Progenitor cell of endocrine pancreas (in vitro differentiated cells): ENCODE measurements at places on chromosomes 4 and X. TPM values are rescaled to one million over a fixed set of nuclear protein-coding genes. Genes with fewer than 3 reads are reported as not detected.

FDCSP gene
- not detected in 2 replicates for total RNA-seq

FABP2 gene
- total RNA-seq, result not detected in 2 replicates

- H3K27ac ChIP-seq, result no peak within 1 kb of the TSS
- H3K27me3 ChIP-seq, result peaks cover 84% of the 10 kb centered on the region
- H3K4me3 ChIP-seq, result peak within 1 kb of the TSS; percentile 65
- DNase-seq, result no peak
Measured at GRCh38 chr4:15778289-15779241, at the start of gene CD38. Gene CD38 (plus strand): TSS chr4:15778328. CDS start chr4:15778415, 87 bp downstream.

- no peaks in the 10 kb centered on the region for H3K27me3 ChIP-seq
- no peaks in the 10 kb centered on the region for H3K4me1 ChIP-seq
- H3K36me3 ChIP-seq, result no peaks in the 10 kb centered on the region
Measured at GRCh38 chrX:73876911-73877310, 313.9 kb downstream of the CHIC1 start.

GRCh38 chr4:55910140-55910539 is 38.6 kb upstream of the CEP135 start:
- H3K4me3 ChIP-seq, result no peak overlapping the region
- H3K4me1 ChIP-seq, result no peaks in the 10 kb centered on the region
- no peak for DNase-seq
- no peak overlapping the region for H3K27ac ChIP-seq
- no peaks in the 10 kb centered on the region for H3K36me3 ChIP-seq
- no peaks in the 10 kb centered on the region for H3K27me3 ChIP-seq

DNA sequence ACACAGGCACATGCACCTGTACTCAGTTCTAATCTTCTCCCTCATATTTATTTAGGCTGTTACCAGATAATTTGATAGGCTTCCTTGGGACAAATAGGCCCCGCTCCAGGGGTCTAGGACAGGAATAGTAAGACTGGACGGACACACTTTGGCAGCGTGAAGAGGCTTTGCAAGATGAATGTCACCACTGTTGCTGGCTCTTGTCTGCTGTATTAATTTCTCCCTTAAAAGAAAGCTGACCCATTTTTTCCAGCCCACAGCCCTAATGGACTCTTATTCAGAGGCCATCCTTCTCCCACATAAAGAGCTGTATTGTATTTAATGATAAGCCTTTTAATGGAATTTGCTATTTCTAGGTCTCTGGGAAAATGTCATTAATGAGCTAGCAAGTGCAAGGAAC is 18.0 kb downstream of the FAM184B start:
- H3K36me3 ChIP-seq, result no peaks in the 10 kb centered on the region
- no peaks in the 10 kb centered on the region for H3K27me3 ChIP-seq
- no peak overlapping the region for H3K4me3 ChIP-seq
- H3K27ac ChIP-seq, result no peak overlapping the region

GRCh38 chrX:936979-937769 is 275.3 kb downstream of the CRLF2 start:
- H3K4me3 ChIP-seq, result no peak overlapping the region
- DNase-seq, result no peak
- H3K27ac ChIP-seq, result peak overlapping the region; percentile 30
- H3K27me3 ChIP-seq, result peaks cover 41% of the 10 kb centered on the region
- H3K4me1 ChIP-seq, result peaks cover 5% of the 10 kb centered on the region
- H3K36me3 ChIP-seq, result no peaks in the 10 kb centered on the region

BEX2 gene
- 36.0 and 42.0 TPM in 2 replicates for total RNA-seq

GRCh38 chrX:105609530-105609929 is 212.8 kb upstream of the NRK start:
- DNase-seq, result no peak
- no peaks in the 10 kb centered on the region for H3K4me1 ChIP-seq
- no peak overlapping the region for H3K27ac ChIP-seq
- no peak overlapping the region for H3K4me3 ChIP-seq
- peaks cover 1% of the 10 kb centered on the region for H3K36me3 ChIP-seq

GRCh38 chr4:38105475-38106220 is 145.4 kb downstream of the PTTG2 start:
- H3K27ac ChIP-seq, result no peak overlapping the region
- H3K27me3 ChIP-seq, result no peaks in the 10 kb centered on the region
- H3K4me3 ChIP-seq, result no peak overlapping the region

GRCh38 chrX:10611441-10612090 is 8.8 kb downstream of the MID1 start:
- H3K4me3 ChIP-seq, result no peak overlapping the region
- H3K27me3 ChIP-seq, result no peaks in the 10 kb centered on the region

- no peak overlapping the region for H3K27ac ChIP-seq
- peaks cover under 1% of the 10 kb centered on the region for H3K27me3 ChIP-seq
- H3K4me3 ChIP-seq, result no peak overlapping the region
- H3K4me1 ChIP-seq, result no peaks in the 10 kb centered on the region
Measured at GRCh38 chr4:182291175-182291574, 48.0 kb downstream of the TENM3 start.

GRCh38 chrX:17160975-17161374 is 214.0 kb upstream of the NHS start:
- H3K4me1 ChIP-seq, result no peaks in the 10 kb centered on the region
- H3K4me3 ChIP-seq, result no peak overlapping the region
- H3K27me3 ChIP-seq, result peaks cover 3% of the 10 kb centered on the region
- H3K27ac ChIP-seq, result no peak overlapping the region
- H3K36me3 ChIP-seq, result peaks cover 2% of the 10 kb centered on the region

ZNF630 gene
- total RNA-seq, result 2.7 and 3.0 TPM in 2 replicates

- H3K4me3 ChIP-seq, result no peak overlapping the region
- DNase-seq, result no peak
- H3K27me3 ChIP-seq, result no peaks in the 10 kb centered on the region
- H3K4me1 ChIP-seq, result no peaks in the 10 kb centered on the region
- no peaks in the 10 kb centered on the region for H3K36me3 ChIP-seq
- H3K27ac ChIP-seq, result no peak overlapping the region
Measured at GRCh38 chrX:136437774-136438173, 50.0 kb upstream of the BRS3 start.

ATP1B4 gene
- not detected in 2 replicates for total RNA-seq

APEX2 gene
- 18.5 and 21.4 TPM in 2 replicates for total RNA-seq

- no peak for DNase-seq
- no peaks in the 10 kb centered on the region for H3K4me1 ChIP-seq
- H3K4me3 ChIP-seq, result no peak overlapping the region
Measured at GRCh38 chr4:18252052-18252451, 230.5 kb upstream of the LCORL start.

GRCh38 chrX:46354481-46354880 is 190.7 kb downstream of the ZNF674 start:
- no peak overlapping the region for H3K27ac ChIP-seq
- no peaks in the 10 kb centered on the region for H3K27me3 ChIP-seq
- H3K4me3 ChIP-seq, result no peak overlapping the region
- H3K36me3 ChIP-seq, result no peaks in the 10 kb centered on the region
- no peak for DNase-seq
